Right kidney (tissue), 9 donors: ENCODE measurements at places on chromosomes 4 and X.

GRCh38 chrX:36577006-36577405, 431.2 kb upstream of the FAM47C start:
- DNase-seq: no peak

GRCh38 chr4:87704001-87704400, 53.9 kb downstream of the DMP1 start:
- DNase-seq: no peak

DNA sequence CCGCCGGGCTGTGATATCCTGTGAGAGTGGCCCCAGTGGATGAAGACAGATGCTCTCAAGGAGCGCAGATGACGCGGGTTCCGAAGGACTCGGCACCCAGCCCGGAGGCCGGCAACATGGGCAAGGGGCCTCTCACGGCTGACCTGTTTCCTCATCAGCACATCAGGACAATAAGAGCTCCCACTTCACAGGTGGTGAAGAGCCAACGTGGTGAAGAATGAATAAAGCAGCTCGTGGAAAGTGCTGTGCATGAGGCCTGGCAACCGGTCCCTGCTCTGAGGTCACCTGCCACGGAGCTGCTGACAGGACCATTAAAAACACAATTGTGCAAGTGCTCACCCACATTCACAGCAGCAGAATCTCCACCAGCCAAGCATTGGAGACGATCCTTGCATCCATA, 22.9 kb downstream of the ABLIM2 start:
- DNase-seq: no peak

DNA sequence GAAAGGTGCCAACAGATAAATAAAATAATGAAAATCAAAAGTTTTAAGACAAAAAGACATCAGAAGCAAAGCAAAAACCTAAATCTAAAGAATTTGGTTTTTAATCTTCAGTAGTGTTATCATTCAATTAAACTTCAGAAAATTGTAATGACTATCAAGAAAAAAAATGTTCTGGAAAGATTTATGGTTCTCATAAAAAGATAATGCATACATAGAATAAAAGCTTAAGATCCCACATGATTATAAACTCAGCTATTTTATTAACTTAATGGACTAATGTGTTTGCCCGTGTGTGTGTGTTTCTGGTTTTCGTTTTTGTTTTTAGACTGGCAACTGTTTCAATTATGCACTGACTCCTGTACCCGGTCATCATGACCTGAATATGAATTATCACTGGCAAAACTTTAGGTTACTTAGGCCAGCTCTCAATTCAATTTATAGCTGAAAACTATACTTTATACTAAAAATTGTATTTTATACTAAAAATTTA, 217.5 kb upstream of the DKK2 start:
- no peak for DNase-seq

DNA sequence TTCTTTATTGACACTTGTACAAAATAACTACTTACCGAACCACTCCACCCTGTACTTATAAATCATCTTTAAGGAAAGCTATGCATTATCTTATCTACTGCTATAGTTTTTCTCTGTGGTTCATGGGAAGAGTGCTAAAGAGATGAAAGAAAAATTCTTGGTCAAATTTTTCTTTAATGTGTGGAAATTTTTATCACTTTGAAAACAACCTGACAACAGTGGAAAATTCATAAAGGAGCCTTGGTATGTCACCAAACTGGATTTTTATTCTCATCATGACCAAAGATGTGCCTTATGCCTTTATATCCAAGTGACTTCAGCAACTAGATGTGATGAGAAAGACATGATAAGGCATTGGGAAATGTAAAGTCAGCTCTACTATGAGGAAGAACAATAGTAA, 67.2 kb upstream of the SPP1 start:
- DNase-seq: no peak
